ENCODE measurements at places on chromosomes 13 and 19. TPM values are rescaled to one million over a fixed set of nuclear protein-coding genes. Genes with fewer than 3 reads are reported as not detected.

DNA sequence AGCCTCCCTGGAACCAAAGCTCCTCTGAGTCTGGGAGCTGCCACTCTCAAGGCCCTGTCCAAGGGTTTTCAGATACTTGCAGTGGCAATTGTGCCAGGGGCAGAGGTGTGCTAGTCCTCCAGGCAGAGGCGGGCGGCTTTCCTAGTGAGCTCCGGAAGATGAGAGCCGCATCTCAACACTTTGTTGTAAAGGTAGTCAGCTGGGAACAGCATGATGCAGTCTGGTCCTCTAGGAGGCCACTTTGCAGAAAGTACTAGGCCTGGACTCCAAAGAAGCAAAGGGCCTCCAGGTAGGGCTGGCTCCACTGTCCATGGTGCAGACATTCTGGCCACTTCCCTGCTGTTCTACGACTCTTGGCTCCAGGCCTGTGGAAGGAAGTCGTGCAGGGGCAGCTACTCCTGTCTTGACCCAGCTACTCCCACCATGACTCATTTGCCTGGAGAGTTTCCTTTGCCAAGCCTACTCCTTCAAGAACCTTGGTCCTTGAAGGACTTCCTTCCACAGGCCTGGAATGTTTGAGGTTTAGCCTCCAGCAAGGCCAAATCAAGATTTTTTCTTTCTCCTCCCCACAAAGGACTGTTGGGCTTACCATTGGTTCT lies 9.9 kb upstream of the ZNF536 start:
- DNase-seq: no peak

OR7D2 gene
- total RNA-seq: not detected

DNA sequence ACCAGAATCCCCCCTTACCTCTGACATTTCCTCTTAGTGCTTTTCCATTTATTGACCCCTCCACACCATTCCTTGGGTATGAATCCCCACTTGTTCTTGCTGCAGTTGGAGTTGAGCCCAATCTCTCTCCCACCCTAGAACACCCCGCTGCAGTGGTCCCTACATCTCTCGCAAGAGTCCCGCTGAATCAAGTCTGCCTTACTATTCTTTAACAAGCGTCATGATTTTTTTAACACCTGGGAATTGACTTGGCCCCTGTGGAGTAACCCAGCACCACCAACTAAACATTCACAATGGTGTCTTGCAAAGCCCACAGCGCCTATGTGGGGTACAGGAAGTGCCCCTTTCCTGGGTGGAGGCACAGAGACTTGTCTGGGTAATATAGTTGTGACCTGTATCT lies 13.2 kb upstream of the ZNF599 start:
- DNase-seq: no peak

CPB2 gene
- not detected for total RNA-seq

DNA sequence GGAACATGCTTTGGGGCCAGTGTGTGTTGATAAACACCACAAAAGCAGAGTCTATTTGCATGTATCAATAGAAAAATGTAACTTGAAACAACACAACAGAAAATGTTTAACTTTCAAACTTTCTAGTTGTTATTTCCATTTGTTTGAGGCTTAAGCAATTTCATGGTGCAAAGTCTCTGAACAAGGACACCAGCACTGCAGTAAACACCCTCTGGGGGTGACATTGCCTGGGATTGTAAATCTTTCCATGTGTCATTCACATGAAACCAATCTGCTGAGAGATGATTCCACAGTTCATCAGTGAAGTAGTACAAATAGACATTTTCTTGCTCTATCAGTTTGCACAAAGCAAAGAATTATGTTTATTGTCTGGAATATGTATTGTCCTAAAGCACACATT lies 124.5 kb downstream of the ITGBL1 start:
- no peak for DNase-seq

DNA sequence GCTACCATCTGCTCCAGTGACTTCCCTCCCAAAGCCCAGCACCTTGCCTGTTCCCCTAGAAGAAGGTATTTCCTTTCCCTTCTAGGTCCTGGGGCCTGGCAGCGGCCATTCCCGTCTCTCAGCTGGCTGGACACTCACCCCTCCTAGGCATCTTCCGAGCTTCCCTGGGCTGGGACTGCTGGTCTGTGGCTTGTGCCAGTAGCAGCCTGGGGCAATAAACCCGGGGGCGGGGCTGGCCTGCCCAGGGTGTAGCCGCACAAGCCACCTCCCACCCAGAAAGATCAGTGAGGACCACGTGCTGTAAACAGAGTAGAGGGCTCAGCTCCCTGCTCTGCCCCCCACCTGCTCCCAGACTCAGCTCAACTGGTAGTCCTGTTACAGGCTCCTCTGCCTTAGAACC lies 15.0 kb downstream of the LIPE start:
- peak; percentile 71 for DNase-seq

HPN gene
- 134 TPM for total RNA-seq

GRCh38 chr19:6343462-6343861 lies 10.1 kb upstream of the ACER1 start:
- DNase-seq: no peak

CYP4F8 gene
- total RNA-seq: not detected

GRCh38 chr13:110097013-110097412 lies 209.9 kb downstream of the COL4A1 start:
- no peak for DNase-seq

PLIN5 gene
- total RNA-seq: 30.7 TPM

DNA sequence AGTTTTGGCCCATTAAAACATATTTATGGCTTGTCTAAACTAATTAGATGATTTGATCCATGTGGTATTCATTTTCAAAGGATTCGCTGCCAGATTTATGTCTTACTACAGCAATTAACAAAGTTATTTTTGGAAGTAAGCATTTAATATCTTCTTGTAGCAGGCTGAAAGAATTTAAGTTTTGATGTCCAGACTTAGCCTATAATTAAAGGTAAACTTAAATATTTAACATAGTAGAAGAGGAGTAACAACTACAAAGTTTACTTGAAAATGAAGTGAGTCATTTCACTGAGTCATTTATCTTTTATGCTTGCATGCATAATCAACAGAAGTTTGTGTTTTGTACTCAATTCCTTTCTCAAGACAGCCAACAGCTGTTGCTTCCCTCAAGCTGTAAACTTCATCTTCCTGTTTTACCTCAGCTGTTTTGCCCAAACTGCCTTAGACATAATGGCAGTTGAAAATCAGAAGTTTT lies 58.1 kb downstream of the EDNRB start:
- DNase-seq: peak; percentile 61

DNA sequence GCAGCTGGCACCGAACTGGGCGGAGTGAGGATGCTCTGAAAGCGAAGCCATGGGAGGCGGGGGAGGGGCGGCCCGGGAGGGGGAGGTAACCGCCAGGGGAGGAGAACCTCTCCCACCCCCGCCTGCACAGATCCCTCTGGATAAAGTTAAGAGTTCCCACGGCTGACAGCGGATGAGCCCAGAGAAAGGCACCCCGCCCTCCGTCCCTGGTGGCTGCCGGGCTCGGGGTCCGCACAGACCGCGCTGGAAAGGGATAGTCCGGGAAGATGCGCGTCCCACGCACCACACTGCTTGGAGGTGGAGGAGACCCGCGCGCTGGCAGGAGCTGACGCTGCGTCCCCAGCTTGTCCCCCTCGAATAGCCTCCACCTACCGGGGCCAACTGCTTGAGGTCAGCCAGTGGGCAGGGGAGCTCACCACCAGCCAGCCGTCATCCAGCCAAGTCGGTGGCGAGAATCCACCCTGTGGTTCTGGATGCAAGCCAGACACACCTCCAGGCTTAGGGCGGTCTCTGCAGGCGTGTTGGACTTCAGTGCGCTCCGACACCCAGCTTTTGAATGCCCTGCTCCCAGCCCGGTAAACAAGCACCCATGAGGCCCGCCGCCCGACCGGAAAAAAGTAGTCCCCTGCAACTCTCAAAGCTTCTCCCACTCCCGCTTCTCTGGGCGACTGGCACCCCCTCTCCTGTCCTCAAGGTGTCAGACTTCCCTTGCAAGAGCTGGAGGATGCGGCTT lies at the start of gene TRPC4:
Gene TRPC4 (minus strand): TSS at position 17 of the 733 bp plus-strand sequence. CDS start 86,439 bp downstream, outside the sequence.
- peak; percentile 92 for DNase-seq

GRCh38 chr13:105894697-105895096 lies 640.8 kb downstream of the EFNB2 start:
- no peak for DNase-seq

All from kidney (tissue), 22 donors.